ENCODE measurements at places on chromosomes 16 and 17.

- no peak for DNase-seq
Observed at GRCh38 chr16:63066552-63066951, 1030.3 kb upstream of the CDH8 start.

GRCh38 chr16:23667355-23667659 lies 11.4 kb upstream of the PLK1 start:
- DNase-seq, result no peak

DNA sequence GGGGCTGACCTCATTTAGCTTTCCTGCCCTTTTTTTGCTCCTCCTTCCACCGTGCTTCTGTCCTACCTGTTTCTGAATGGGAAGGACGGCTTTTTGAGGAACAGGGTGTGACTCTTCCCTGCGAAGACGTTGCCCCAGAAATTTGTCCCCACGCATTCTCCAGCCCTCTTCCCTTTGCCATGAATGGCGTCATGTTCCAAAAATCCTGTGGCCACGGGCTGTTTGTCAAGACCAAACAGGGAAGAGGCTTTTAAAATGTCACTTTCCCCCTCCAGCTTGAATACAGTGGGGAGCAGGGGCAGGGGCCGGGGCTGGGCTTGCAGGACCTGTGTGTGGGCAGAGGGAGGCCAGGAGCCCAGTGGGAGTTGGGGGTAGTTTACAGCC lies 13.9 kb downstream of the MPRIP start:
- no peak for DNase-seq

DNA sequence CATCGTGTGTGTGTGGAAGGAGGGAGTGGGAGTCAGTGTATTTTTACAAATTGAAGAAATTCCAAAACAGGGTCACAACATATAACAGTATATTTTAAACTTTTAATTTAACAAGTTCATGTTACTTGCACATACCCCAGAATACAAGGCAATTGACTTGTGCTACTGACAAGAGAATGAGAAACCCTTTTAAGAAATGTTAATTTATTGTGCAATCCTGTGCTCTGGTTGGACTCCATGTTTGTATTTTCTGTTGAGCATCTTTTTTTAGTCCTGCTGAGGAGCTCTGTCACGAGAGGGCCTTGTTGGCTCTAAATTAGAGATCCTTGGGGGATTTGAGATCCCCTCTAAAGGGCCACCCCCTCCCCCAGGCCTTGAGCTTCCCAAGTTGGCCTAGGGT lies 1.1 kb upstream of the EMP2 start:
- no peak for DNase-seq

DNA sequence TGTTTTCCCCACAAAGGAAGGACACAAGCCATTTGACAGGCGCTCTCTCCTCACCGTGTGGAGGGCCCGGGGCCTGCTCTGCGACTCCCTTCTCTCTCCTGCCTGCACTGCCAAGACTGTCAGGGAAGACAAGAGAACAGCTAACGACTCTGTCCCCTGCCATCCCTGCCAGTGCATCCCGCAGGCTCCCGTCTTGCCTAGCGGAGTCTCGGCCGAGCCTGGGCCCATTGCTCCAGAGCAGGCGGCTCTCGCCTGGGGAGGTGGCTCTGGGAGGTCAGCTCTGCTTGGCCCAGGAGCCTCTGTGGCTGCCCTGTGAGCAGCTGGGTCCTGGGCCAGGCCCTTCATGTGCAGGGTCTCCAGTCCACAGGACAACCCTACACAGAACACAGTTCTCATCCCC lies 53.0 kb downstream of the WNT3 start:
- no peak for DNase-seq

DNA sequence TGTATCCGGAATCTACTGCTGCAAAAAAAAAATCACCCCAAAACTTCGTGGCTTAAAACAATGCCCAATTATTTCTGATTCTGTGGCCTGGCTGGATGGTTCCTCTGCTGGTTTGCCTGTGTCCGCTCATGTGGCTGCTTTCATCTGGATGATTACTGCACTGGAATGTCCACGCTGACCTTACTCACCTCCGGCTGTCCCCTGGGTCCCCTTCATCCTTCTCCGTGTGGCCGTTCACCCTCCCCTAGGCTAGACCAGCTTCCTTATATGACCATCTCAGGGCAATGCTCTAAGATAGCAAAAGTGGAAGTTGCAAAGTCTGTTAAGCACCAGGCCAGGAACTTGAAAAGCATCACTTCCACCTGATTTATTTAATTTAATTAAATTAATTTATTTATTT lies 31.4 kb upstream of the SPNS2 start:
- DNase-seq, result no peak

DNA sequence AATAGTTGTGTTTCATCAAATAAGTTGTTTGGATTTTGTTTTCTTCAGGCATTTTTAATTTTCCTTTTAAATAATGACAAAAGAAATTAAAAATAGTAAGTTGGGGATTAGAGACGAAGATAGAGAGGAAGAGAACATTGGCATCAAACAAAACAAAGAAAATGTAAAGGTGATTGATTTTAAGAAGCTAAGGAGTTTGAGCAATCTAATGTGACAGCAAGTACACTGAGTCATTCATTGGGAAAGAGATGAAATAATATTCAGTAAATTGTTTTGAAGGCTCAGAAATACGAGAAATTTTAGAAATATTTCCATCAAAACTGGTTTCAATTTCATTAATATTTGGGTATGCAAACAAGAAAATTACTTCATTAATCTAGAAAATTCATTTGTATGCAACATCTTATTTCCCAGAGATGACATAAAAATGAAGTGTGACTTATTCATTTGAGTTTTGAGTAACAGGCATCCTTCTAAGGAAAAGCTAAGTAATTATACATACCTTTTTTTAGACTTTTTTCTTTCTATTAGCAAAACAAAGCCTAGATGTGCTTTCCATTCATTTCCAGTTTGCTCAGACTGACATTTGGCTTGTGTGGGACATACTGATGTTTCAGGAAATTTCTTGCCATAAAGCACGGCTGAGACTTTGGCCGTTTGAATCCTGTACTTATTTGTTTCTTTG lies 66.7 kb downstream of the COX10 start:
- DNase-seq, result no peak

- no peak for DNase-seq
Observed at GRCh38 chr16:50079397-50080140, 13.8 kb downstream of the HEATR3 start.

- DNase-seq, result no peak
Observed at GRCh38 chr17:5131146-5131715, 15.4 kb downstream of the USP6 start.

GRCh38 chr17:37671028-37671823 lies 28.0 kb upstream of the DDX52 start:
- no peak for DNase-seq

GRCh38 chr17:5003214-5003867 lies 5.6 kb downstream of the KIF1C start:
- no peak for DNase-seq

- no peak for DNase-seq
Observed at GRCh38 chr17:81998212-81998611, 20.8 kb downstream of the ASPSCR1 start.

DNA sequence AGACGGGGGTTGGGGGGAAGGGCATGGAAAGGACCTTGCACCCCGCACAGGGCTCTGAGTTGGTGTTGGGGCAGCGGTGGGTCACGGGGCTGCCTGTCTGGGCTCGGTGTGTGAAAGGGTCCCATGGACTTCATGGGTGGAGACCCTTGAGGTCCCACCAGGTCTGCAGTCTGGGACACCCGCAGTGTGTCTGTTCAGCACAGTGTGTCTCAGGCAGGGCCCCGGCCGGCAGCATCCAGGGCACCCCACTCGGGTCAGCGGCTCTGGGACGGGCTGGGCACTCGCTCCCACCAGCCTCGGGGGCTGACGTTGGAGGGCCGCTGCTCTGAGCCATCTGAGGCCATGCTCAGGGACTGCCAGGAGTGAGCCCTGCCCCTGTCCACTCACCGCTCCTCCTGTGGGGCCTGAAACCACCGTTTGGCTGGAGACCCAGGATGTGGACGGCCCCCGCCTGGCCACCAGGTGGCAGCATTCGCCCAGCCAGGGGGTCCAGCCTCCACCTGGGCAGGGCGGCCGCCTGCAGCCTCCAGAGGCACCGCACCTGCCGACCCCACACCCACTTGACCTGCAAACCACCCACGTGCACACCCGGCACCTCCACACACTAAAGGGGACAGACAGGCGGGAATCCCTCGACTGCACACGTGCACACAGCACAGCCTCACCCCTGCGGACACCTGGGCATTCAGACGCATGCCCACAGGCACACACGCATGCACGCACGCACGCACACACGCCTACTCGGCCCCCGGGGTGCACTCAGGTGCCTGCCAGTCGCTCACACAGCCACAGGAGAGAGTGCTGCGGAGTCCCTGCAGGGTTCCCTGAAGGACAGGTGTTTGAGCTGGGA lies 10.1 kb upstream of the ZFPM1 start:
- no peak for DNase-seq

- DNase-seq, result no peak
Observed at GRCh38 chr17:3485481-3486068, 9.8 kb downstream of the ASPA start.

DNA sequence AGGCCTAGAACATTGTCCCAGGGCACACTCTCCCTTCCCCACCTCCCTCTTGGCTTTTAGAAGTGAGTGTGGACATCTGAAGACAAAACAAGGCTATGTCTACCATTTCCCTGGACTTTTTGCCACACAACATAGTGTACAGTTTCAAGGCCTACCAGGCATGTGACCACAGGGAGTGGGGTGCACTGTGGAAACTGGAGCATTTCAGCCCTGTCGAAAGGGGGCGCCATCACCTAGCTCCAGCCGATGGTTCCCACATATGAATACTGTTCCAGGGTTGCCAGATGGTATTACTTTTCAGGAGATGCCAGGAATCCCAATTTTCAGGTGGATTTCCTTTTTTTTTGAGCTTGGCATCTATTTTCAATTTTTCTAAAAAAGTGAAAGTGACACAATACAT lies 140.7 kb downstream of the KATNIP start:
- no peak for DNase-seq

DNA sequence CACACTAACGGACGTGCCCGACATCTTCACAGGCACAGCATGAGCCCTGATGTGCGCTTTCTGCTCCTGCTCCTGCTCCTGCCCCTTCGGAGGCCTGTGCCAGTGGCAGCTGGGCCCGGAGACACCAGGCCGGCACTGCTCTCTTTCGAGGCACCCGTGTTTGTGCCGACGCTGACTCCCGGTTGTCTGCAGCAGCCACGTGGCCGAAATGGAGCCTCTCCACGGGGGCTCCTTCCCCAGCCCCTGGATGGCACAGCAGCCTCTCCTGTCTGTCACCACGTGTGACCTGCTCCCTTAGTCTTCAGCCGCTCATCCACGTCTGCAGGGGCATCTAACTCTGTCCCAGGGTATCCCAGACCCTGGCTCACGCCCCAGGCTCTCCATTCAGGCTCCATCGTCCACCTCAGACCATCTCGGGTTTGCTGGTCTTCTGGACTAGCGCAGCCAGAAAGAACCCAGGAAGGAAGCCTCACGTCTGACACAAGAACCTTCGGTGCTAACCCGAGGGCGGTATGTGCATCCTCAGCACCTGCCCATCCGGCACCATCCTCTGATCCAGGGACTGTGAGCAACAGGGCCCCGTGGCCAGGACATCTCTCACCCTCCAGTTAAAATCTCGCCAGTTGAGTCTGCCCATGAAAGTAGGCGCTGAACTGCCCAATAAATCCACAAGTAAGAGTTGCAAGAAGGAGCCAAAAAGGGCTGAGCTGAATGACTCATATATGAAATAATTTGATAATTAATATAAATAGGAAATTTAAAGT lies 4.2 kb upstream of the RPH3AL start:
- DNase-seq, result no peak

- DNase-seq, result no peak
Observed at GRCh38 chr17:77849239-77849638, 109.3 kb upstream of the TNRC6C start.

- DNase-seq, result no peak
Observed at GRCh38 chr17:70288540-70289290, 119.4 kb downstream of the KCNJ2 start.

- no peak for DNase-seq
Observed at GRCh38 chr17:64661726-64661975, 456 bp downstream of the SMURF2 start.

DNA sequence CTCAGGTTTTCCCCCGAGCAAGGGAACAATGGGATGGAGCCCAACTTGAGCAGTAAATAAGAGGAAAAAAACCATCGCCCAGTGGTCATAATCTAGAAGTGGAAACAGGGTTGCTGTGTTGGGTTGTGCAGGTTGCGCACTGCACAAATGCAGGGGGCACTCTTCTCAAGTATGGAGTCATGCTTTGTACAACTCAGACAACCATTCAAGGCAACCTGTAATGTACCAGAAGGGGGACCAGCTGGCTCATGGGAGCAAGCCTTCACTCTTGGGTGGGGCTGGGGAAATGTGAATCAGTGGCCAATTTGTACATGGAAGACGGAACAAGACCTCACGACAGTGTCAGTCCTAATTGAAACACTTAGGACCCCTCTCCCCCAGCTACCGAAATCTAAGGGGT lies 23.9 kb upstream of the LITAF start:
- no peak for DNase-seq

DNA sequence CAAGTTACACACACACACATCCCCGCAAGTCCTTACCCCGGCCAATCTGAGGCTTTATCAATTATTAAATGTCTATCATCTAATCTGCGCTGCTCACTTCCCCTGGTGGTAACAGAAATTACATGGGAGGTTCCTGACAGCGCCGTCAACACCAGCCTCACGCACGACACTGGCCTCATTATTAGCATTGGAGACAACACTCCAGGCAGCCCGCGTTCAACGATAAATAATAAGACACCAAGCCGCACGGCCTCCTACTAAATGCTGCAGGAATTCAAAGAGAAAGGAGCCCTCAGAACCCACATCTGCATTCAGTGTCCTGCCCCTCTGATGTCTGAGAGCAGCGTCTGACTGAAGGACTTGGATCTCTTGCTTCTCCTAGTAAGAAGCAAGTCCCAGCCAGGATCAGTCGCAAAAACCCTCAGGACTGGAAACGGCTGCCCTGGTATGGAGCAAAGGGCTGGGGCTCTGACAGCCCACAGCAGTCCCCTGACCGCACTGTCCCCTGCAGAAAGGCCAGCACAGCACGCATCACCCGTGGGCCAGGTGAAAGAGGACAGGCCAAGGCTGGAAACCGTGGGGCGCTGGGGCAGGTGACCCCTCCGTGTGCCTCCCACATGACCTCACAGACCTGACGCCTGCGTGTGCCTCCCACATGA lies 7.6 kb upstream of the RPH3AL start:
- DNase-seq, result no peak

GRCh38 chr16:88705076-88705684 lies 1.0 kb downstream of the RNF166 start:
- no peak for DNase-seq

- no peak for DNase-seq
Observed at GRCh38 chr16:28078261-28078660, 14.7 kb upstream of the GSG1L start.

DNA sequence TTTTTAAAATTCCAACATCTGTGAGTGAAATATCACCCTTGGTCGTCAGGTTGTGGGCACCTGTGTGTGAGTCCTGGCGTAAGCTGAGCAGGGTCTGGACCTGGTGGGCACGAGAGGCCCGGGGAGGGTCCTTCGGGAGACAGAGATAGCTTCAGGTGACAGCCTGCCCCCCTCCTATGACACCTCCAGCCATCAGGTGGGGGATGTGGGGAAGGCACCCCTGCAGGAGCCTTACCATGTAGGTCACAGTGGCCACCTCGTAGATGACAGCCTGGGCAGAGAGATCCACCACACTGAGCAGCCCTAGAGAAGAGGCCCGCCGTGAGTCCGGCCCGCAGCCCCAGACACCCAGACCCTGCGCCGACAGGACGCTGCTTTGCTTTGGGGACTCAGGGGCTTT lies 11.2 kb downstream of the SLC47A2 start:
- DNase-seq, result no peak
